Stimulated activated CD8-positive, alpha-beta memory T cell treated with anti-CD3 and anti-CD28 coated beads, Interleukin-2, amount 100 ng/mL, for 1 hour (primary cell): ENCODE measurements at places on chromosomes 12 and 14.

DNA sequence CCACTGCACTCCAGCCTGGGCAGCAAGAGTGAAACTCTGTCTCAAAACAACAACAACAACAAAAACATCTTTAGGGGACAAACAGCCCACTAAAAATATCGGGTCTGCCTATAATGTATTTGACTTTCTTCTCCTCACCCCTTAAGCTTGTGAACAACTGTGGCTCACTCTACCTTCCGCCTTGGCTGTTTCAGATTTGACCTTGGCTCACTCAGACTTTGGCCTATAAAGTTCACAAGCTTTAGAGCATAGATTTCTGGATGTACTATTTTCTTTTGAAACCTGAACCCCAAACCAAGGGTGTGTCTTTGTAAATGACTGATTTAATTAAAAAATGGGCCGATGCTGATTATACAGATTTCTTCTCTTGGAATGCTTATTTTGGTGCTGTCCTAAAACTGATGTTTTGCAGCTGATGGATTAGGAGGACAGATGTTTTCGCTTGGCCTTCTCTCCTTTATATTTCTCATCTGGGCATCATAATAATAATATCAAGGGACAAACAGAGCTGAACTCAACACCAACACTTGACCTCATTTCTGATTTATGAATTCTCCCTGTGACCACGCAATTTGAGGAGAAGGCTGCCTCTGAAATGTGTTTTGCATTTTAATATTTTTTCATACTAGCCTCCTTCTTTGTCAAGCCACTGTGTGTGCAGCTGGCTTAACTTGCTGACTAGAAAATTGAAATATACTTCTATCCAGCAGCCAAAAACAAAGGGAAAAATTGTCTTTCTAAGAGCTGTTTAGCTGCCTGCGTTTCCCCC lies 40.2 kb upstream of the RASSF3 start:
- DNase-seq, result no peak

GRCh38 chr12:63981343-63981742 lies 136.8 kb downstream of the SRGAP1 start:
- no peak for DNase-seq

GRCh38 chr14:94049625-94050023 lies 23.5 kb downstream of the OTUB2 start:
- no peak for DNase-seq

GRCh38 chr12:114063435-114063834 lies 97.3 kb upstream of the RBM19 start:
- no peak for DNase-seq

GRCh38 chr14:99670361-99671234 lies 13.5 kb upstream of the CYP46A1 start:
- DNase-seq, result no peak

DNA sequence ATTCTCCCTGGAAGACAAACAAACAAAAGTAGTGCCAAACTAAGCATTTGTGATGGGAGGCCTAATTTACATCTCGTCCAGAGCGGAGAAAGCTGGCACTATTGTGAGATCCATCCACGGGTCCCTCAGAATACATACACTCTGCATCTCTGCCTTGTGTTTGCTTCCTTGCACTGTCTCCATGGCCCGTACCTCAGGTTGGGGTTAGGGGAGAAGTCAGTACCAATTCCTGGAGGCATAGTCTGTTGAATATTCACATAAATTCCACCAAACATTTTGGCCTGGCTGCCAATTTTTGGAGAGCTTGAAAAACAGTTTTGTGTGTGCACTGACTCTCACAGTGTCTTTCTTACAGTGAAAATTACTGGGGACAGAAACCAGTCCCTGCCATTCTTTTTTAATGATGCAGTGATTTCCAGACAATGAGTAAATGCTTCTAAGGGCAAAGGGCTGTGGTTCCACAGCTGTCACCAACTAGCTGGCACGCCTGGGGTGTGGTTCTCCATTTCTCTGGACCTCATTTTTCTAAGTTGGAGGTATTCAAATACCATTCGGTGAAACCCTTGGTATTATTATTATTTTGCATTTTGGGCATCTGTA lies 119.7 kb upstream of the HIF1A start:
- DNase-seq, result no peak

DNA sequence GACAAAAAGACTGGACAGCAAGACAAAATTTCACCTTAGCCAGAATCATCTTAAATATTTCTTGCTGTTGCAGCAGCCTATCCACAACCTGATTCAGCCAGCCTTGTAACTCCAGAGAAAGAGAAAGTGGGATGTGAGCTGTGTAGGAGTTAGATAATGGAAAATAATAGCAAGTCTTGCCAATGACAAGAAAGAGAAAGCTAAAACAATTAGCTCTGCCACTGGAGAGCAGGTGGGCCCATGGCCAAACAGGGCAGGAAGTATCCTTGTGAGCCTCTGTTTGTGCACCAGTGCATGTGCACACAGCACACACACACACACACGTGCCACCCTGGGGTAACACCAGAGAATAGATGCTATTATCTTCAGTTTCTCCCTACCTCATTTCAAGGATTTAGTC lies 106.0 kb upstream of the CCDC196 start:
- DNase-seq, result no peak

- no peak for DNase-seq
Observed at GRCh38 chr12:130602251-130602650, 113.8 kb downstream of the RIMBP2 start.

- DNase-seq, result no peak
Observed at GRCh38 chr12:100289038-100289437, 22.1 kb downstream of the SCYL2 start.

- DNase-seq, result no peak
Observed at GRCh38 chr12:112963227-112963861, 15.0 kb upstream of the OAS2 start.

GRCh38 chr12:52699373-52699772 lies 4.0 kb downstream of the KRT77 start:
- no peak for DNase-seq

DNA sequence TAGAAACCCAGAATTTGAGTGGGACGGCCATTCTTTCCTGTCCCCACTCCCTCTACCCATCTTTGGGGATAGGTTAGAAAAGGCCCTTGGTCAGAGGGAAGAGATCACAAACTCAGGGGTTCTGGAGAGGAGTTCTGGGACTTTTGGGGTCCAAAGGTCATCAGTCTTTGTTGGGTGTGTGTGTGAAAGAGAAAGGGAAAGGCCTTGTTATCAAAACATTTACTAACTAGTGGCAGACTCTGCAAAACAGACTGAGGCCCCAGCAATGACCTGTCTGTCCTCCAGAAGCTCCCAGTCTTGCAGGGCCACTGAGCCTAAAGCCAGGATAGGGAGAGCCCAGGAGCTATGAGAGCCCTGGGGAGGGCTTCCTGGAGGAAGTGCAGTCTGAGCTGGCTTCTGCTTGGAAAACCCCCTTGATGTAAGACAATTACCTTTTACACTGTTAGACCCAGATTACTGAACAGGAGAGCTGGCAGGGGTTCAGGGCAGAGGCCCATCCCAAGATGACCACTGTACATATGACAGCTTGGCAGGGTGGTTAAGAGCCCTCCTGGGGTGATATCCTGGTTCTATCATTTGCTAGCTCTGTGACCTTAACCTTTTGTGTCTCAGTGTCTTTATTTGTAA lies 429.1 kb upstream of the CCDC196 start:
- DNase-seq, result no peak

DNA sequence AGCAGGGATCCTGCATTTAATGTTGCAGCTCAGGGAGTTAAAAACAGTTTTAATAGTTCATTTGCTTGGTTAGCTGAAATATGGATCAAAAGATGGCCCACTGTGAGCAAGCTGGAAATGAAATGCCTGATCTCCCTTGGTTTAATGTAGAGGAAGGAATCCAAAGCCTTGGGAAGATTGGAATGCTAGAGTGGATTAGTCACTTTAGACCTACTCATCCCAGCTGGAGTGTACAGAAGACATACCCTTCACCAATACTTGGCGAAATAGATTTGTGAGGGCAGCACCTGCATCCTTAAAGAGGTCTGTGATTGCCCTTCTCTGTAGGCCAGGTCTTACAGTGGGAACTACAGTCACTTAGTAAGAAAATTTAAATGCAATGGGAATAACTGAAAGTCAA lies 58.0 kb upstream of the KRAS start:
- DNase-seq, result no peak

GRCh38 chr14:101770183-101770582 lies 8.7 kb downstream of the PPP2R5C start:
- no peak for DNase-seq

GRCh38 chr12:52585946-52586345 lies 12.3 kb upstream of the KRT74 start:
- DNase-seq, result peak; percentile 44

DNA sequence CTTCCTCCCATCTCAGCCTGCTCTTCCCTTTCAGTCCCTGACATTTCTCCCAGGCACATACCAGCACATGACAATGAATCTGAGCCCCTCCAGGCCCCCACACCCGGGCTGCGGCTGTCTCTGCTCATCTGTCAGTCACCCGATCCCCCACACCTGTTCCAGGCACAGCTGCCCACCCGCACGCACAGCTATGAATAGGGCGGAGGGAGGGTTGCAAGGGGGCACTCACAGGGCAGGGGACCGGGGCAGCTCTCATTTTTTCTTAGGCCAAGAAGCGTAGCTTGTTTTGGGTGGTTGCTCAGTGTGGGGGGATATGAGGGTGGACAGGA lies 43.7 kb upstream of the TSPAN9 start:
- no peak for DNase-seq

- DNase-seq, result no peak
Observed at GRCh38 chr12:93580682-93581081, 8.2 kb downstream of the SOCS2 start.

- DNase-seq, result no peak
Observed at GRCh38 chr12:101694986-101695385, 2.5 kb upstream of the CHPT1 start.

GRCh38 chr12:44703182-44703910 lies 172.8 kb downstream of the NELL2 start:
- DNase-seq, result no peak

DNA sequence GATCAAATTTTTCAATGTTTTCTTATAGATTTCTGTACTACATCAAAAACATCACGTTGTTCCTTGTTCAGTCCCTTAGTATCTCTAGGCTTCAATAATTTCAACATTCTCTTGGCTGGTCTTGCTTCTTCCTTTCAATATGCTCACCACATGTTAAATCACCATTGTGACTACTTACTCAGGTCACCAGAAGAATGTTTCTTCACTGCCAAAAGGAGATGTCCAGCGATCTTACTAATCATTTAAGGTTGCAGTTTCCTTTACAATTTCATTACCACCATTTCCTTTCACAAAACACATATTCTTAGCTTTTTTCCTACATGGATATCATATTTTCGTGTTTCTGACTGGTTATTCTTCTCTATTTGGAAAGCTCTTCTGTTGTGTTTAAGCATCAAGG lies 363.8 kb downstream of the NAV3 start:
- no peak for DNase-seq

GRCh38 chr12:91975891-91976290 lies 169.8 kb downstream of the BTG1 start:
- no peak for DNase-seq

GRCh38 chr14:99731547-99732435 lies 47.7 kb downstream of the CYP46A1 start:
- DNase-seq, result no peak

GRCh38 chr14:91405241-91405721 lies 12.3 kb downstream of the CCDC88C start:
- DNase-seq, result peak; percentile 53

DNA sequence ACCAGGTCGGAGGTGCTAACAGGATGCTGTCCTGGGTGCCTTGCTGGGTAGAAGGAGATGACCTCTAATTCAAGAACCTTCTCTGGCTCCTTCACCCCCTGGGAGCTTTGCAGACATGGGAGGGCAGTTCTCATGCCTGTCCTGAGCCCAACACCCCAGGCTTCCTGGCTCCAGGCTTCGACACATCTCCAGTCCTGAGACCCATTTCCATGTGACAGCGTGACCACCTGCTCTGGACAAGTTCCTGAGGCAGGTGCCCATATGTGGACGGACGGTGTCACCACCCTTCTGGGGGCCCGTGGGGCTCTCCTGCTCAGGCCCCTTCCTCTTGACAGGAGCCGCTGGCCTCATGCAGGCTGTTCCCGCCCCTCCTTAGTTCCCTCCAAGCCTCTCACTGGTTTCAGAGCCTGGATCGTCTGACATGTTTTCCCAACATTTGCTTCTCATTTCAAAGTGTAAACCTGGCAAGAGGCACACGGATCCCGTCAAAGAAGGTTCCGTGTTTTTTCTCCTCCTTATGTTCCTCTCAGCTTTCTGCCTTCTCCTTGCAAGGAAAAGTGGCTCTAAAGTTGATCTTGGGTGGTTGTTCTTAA lies 291.9 kb upstream of the RTL1 start:
- no peak for DNase-seq

DNA sequence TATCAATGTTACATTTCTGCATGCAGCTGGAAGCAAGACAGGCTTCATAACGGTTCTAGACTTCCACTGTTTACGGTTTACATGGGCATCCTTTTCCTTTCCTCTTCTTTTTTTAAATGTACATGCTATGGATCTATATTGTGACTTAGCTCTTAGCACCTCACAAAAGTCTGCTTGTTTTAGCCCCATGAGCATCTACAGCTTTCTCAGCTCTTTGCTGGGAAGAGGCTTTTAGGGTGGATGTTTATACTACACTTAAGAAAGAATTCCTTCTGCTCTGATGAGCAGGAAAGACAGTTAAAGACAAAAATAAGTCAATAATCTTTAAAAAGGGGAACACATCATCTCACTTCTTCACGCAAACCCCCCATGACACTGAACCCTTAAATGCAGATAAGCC lies 51.4 kb downstream of the KICS2 start:
- DNase-seq, result no peak

GRCh38 chr14:69753860-69754259 lies 13.1 kb upstream of the SRSF5 start:
- no peak for DNase-seq

DNA sequence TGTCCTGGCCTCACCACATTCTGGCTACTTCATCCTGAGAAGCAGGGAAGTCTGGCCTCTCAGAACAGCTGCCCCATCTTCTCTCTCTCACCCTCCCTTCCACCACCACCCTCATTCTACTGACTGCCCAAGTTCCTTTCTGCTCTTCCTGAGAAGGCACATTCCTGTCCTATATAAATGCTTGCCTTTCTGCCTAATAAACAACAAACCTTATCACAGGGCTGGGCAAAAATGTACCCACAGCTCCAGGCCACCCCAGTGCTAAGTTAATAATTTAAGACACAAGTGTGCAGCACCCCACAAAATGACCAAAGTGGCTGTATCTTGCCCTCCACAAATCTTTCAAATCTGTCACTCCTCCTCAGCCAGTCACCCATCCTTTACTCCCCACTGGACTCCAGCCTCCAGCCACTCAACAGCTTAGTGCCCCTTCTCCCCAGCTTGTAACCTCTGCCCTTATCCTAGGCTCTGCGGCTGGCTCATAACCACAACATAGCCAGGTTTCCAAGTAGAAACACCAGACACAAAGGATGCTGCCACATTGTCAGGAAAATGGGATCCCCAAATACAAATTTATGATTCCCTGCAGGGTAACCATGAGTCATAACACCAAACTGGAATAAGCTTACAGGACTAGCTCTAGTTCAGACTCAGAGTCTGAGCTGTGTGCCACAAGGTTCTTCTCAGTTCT lies 15.0 kb downstream of the OXA1L start:
- DNase-seq, result no peak

DNA sequence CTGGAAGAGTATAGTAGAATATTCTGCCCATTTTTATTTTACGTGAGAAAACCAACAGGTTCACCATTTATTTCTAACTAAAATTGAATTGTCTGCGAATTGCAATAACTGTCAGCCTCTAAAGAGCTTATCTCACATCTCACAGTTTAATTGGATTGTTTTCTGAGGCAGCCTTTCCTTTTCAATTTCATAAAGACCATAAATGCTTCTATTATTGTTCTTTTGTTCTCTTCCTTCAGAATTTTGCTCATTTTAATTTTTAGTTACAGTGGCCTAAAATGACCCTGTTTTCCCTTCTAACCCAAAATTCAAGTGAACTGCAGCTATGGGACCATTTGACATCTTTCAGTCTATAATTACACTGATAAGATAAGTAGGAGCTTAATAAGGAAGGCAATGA lies 147.6 kb downstream of the KLHL28 start:
- DNase-seq, result no peak
